Kidney (tissue), 22 donors: ENCODE measurements at places on chromosomes 7 and 10. TPM values are rescaled to one million over a fixed set of nuclear protein-coding genes. Genes with fewer than 3 reads are reported as not detected.

TCAF2 gene
- 4.2 TPM for total RNA-seq

GIMAP5 gene
- 30.0 TPM for total RNA-seq

DNA sequence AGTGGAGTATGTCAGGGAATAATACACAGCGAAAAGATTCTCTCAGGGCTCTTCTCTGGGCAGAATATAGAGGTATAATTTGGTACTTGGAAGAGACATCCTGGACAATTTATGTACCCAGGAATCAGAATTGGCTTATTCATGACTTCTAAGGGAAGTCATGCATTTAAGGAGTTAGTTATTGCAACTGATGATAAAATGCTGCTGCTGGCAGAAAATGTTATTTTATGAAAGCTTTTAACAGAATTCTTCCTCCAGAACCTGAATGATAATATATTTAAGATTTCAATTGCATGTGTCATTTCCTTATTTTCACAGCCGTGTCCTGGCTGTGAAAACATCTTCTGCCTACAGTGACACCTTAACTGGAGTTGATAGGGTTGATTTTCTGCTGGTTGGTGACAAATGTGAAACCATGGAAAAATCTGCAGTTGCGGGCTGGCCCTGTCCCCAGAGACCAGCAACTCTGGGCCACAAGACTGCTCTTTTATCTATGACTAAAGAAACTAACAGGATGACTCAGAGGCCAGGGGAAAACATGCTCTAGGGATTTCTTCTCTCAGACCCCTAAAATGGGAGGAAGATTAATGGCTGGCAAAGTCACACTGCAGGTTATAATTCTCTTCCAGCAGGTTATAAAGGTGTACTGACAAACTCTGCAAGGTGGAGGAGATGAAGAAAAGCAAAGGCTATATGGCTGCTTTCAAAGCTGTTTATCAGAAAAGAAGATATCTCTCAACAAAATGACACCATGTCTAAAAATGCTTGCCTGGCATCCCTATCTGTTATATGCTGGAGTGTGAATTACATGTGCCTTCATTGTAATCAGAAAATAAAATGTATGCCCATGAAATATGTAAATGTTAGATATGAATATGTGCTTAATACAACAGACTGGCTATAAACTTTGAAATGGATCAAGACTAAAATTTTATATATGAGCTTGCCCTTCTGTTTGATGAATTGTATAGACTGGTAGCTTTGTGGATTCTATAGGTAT, 12.1 kb upstream of the TRUB1 start:
- DNase-seq, result no peak

- no peak for DNase-seq
Observed at GRCh38 chr10:102452672-102453340, 1.5 kb upstream of the C10orf95 start.

DNA sequence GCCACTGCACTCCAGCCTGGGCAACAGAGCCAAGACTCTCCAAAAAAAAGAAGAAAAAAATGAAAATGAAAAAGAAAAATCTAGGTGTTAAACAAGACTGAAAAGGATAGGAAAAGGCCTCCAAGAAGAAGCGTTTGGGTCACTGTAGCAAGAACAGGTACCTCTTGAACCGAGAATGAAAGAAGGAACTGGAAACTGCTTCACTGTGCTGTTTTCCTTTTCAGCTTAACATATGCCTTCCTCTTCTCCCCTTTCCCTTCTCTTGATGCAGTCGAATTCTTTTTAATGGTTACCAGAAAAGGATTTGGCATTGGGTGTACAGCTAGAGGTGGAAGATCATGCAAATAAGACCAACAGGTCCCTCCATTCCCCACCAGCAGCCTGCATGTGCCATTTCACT, 28.1 kb downstream of the LRRC4 start:
- DNase-seq, result no peak

DNA sequence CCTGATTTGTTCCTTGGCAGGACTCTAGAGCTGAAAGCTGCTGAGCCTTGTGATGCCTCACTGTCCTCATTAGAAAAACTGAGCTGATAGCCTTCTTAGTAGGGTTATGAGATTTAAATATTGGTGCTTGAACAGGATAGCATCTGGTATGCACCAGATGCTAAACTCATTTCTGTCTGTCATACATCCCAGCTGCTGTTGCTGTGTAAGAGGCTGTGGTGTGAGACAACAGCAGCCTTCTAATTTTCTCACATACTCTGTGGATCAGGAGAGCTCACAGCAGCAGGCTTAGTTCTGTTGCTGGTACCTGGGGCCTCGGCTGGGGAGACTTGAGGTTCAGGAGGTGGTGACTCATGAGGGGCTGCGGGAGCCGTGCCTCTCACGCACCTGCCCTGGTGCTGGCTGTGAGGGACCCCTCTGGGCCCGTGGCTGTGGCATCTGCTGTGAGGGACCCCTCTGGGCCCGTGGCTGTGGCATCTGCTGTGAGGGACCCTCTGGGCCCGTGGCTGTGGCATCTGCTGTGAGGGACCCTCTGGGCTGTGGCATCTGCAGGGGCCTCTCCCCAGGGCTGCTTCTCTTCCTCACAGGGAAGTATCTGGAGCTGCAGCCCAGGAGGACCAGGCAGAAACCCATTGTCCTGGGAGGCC, 12.5 kb downstream of the DYNC2I1 start:
- no peak for DNase-seq

GRCh38 chr7:155362380-155363145, 64.9 kb downstream of the INSIG1 start:
- no peak for DNase-seq

- peak; percentile 50 for DNase-seq
Observed at GRCh38 chr7:36367561-36368077, 22.0 kb upstream of the ANLN start.

GRCh38 chr7:104971290-104972071, 42.5 kb upstream of the KMT2E start:
- DNase-seq, result no peak

GRCh38 chr10:12179606-12180170, 16.0 kb downstream of the NUDT5 start:
- DNase-seq, result no peak

DNA sequence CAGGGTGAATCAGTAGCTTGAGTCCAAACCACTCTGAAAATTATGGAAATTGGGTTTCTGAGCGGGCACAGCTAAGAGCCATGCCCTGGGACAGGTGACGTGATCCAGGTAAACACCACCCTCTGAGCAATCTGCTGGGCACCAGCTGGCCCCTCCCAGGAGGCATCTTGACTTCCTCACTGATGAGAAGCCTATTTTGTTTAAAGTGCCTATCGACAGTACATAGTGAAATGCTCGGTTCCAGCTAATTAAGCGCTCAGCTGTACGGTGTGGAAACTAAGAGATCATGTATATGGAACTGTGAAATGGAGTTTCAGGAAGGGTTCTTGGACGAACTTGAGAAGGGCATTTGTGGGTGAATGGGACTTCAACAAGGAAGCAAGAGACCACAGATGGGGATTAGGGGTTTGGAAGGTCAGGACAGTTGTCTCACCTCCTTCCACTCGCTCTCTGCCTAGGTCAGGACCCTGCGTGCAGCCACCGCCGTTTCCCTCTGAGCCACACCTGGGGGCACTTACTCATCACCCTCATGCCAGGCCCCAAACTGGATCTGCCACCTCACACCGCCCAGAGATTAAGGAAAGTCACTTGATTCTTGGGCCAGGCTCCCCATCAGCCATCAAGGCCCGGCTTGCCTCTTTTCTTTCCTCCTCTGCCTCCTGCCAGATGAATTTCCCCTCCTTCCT, 3.2 kb downstream of the ITPRIP start:
- peak; percentile 40 for DNase-seq

GRCh38 chr10:109883859-109884771, 39.2 kb downstream of the XPNPEP1 start:
- DNase-seq, result peak; percentile 78

- no peak for DNase-seq
Observed at GRCh38 chr7:92665926-92666325, 75.7 kb upstream of the FAM133B start.

DNA sequence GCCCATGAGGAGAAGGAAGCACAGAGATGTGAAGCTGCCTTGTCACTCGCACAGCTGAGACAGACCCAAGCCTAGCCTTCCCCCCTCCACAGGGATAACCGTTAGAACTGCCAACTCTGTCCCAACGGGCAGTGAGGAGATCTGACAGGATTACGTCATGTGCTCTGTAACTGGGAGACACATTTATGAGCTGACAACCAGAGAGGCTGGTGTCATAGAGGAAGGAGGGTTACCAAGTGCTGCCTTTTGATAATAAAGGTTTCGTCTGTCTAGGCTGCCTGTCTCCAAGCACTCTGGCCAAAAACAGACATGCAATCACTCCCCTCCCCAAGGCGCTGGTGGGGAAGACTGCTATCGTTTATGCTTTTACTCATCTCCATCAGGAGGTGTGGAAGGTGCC, 165.9 kb downstream of the PLXNA4 start:
- DNase-seq, result peak; percentile 28

DNA sequence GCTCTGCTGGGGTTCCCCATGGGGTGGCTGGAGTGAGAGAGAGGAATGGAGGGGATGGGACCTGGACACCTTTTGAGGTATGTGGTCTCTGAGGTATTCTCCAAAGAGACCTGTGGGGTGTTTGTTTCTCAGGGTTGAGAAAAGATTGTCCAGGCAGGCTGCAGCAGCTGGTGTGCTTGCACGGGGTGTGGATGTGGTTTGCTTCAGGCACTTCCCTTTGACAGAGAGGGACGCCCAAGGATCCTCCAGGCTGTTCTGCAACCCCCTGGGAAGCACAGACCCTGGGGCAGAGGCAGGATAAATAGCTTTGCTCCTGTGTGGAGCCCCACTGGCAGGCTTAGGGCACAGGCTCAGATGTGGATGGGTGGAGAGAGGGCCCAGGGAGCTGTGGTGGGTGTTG, 115.1 kb upstream of the AGK start:
- DNase-seq, result no peak

GRCh38 chr7:149005427-149006344, 22.6 kb downstream of the PDIA4 start:
- peak; percentile 80 for DNase-seq
